Colonic mucosa (tissue), 4 donors: ENCODE measurements at places on chromosomes 1 and 21. TPM values are rescaled to one million over a fixed set of nuclear protein-coding genes. Genes with fewer than 3 reads are reported as not detected.

DNA sequence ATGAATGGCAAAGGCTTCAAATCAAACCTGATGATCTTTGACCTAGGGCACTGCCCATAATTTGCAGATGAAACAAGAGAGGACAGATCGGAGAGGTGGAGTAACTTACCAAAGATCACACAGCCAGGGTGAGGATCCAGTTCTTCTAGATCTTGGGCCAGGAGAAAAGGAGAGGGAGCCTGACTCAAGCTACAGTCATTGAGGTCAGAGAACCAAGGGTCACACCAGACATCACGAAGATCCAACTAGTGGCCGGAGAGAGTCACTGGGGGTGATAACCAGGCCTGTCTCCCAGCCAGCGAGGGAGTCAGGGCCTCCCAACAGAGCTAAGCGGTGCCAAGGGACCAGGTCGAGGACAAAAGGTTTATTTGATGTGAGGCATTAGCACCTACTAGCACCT lies 115.0 kb downstream of the RIPK4 start:
- no peaks in the 10 kb centered on the region for H3K27me3 ChIP-seq
- no peak overlapping the region for H3K4me3 ChIP-seq
- no peaks in the 10 kb centered on the region for H3K36me3 ChIP-seq
- H3K27ac ChIP-seq = no peak overlapping the region
- no peak for DNase-seq
- no peaks in the 10 kb centered on the region for H3K4me1 ChIP-seq

DNA sequence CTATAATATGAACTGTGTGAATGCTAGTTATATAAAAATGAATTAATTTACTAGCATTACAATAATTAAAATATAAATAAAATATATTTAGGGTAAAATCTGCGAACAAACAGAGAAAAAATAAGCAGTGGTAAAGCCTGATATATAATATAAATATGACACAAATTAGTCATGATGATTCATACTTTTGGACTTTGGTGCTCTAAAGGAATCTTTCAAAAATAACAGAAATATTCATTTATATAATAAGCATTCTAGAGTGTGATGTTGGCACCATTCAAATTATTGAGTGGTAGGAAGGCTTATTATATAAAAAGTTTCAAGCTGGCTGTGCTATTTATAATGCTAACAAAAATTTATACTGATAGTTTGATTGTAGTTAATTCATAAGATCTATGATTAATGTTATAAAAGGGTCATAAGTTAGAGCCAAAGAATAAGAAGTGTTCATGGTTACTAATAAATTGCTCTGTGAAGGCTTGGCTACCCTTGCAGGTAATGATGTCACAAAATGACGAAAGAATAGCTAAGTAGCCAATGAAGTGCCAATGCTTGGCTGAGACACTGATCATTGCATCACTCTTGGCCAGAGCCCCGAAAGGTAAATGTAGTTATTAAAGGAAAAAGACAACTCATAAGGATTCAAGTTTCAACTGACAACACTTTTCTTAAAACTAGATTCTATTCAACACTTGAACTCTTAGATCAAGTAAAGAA lies 108.7 kb downstream of the USH2A start:
- H3K36me3 ChIP-seq = no peaks in the 10 kb centered on the region
- DNase-seq = no peak
- no peaks in the 10 kb centered on the region for H3K27me3 ChIP-seq
- no peaks in the 10 kb centered on the region for H3K4me1 ChIP-seq
- no peak overlapping the region for H3K27ac ChIP-seq

The SORT1 gene
- total RNA-seq = 134 TPM

DNA sequence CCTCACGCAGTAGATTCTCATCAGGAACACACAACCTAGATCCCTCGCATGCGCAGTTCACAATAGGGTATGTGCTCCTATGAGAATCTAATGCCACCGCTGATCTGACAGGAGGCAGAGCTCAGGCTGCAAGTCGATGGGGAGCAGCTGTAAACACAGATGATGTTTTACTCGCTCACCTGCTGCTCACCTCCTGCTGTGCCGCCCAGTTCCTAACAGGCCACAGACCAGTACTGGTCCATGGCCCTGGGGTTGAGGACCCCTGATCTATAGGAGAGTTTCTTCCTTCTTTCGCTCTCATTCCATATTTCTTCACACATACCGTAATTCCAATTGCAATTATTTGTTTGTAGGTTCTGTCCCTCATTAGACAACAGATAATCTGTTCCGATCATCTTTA lies 103.4 kb downstream of the CLEC20A start:
- no peaks in the 10 kb centered on the region for H3K27me3 ChIP-seq
- no peak overlapping the region for H3K27ac ChIP-seq
- no peak overlapping the region for H3K4me3 ChIP-seq
- no peaks in the 10 kb centered on the region for H3K4me1 ChIP-seq

GRCh38 chr1:1187938-1188337 lies 14.3 kb downstream of the TTLL10 start:
- H3K4me3 ChIP-seq = no peak overlapping the region
- no peak for DNase-seq
- no peaks in the 10 kb centered on the region for H3K4me1 ChIP-seq

DNA sequence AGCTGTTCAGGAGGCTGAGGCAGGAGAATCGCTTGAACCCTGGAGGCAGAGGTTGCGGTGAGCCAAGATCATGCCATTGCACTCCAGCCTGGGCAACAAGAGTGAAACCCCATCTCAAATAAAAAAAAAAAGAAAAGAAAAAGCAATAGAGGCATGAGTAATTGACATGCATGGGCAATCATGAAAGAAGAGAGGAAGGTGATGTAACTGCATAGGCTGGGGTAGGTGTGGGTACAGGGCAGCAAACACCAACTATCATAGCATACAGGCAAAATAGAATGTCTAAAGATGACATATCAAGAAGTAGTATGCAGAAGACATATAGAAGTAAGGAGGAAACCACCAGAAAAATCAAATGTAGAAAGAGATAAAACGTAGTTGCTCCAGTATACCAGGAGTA lies 19.0 kb upstream of the MGST3 start:
- DNase-seq = no peak
- H3K4me3 ChIP-seq = no peak overlapping the region
- no peaks in the 10 kb centered on the region for H3K27me3 ChIP-seq
- H3K4me1 ChIP-seq = no peaks in the 10 kb centered on the region
- no peaks in the 10 kb centered on the region for H3K36me3 ChIP-seq

DNA sequence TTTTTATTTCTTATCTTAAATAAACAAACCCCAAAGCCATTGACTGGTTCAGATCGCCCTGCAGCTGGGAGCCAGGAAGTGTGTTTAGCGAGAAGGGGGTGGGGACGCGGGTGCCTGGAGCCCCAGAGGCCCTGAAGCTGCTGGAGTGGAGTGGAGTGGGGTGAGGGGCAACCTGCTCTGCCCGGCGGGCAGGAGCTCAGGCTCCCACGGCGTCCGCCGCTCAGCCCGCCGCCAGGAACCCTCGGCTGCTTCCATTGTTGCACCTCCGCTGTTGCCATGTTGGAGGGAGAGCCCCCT lies 673 bp downstream of the PIK3C2B start:
- H3K27ac ChIP-seq = peak overlapping the region; percentile 99
- H3K27me3 ChIP-seq = no peaks in the 10 kb centered on the region
- DNase-seq = peak; percentile 92
- no peaks in the 10 kb centered on the region for H3K4me1 ChIP-seq
- no peaks in the 10 kb centered on the region for H3K36me3 ChIP-seq
- peak overlapping the region; percentile 96 for H3K4me3 ChIP-seq

The TMEM51 gene
- 28.6 TPM for total RNA-seq

GRCh38 chr1:224383218-224383617 lies 26.5 kb downstream of the CNIH4 start:
- no peaks in the 10 kb centered on the region for H3K27me3 ChIP-seq
- no peak overlapping the region for H3K4me3 ChIP-seq

GRCh38 chr1:230752407-230752806 lies 5.2 kb downstream of the CAPN9 start:
- H3K36me3 ChIP-seq = no peaks in the 10 kb centered on the region
- no peaks in the 10 kb centered on the region for H3K27me3 ChIP-seq
- H3K27ac ChIP-seq = peak overlapping the region; percentile 78
- no peak overlapping the region for H3K4me3 ChIP-seq

DNA sequence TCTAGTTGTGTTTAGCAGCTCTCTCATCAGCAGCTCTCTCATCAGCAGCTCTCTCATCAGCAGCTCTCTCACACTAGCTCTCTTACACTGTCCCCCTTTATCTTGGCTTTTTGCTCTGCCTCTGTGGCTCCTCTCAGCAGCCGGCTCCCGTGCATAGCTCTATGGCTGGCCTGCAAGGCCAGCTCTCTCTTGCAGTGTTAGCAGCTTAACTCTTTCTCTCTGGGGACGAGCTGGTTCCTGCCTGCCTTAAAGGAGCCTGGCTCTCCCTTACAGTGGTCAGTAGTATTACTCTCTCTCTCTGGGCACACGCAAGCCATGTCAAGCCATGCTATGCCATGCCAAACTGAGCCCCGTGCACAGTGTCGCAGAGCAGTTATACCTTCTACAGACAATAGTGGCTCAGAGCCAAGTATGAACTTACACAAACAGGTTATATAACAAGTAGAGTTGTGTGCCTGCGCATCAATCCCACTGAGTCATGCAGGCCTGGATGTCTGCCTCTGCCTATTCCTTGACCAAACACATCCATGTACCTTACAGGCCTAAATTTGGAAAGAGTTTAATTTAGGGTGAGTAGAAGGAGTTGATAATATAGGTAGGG lies 295.9 kb downstream of the TPR start:
- no peak overlapping the region for H3K27ac ChIP-seq
- DNase-seq = no peak
- no peaks in the 10 kb centered on the region for H3K4me1 ChIP-seq
- no peaks in the 10 kb centered on the region for H3K36me3 ChIP-seq
